ENCODE measurements at places on chromosomes 2 and 18. TPM values are rescaled to one million over a fixed set of nuclear protein-coding genes. Genes with fewer than 3 reads are reported as not detected.

DNA sequence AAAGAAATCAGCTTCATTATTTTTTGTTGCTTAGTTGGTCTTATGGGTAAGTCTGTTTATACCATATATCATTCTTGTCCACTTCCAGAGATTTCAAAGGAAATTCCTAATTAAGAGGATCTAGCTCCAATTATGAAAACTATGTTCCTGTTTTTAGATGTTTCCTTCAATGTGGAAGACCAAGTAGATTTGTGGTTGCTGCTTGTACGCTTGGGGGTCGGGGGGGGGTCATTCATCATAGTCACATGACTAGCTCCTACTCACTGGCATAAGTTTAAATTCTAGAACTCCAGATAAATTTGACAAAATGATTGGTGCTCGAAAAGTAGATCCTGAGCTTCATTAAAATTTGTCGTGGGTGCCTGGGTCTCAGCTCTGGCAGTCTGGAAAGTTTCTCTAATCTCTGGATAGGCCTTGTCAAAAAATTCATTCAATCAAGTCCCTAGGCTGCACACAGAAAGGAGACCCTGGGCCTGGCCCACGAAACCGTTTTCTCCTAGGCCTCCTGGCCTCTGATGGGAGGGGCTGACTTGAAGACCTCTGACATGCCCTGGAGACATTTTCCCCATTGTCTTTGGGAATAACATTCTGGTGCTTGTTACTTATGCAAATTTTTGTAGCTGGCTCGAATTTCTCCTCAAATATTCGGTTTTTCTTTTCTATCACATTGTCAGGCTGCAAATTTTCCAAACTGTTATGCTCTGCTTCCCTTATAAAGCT is 62.5 kb downstream of the MEP1B start:
- H3K27me3 ChIP-seq: no peaks in the 10 kb centered on the region
- H3K27ac ChIP-seq: no peak overlapping the region
- no peak overlapping the region for H3K4me3 ChIP-seq
- DNase-seq: no peak

GRCh38 chr2:237625777-237626176 is 1.6 kb upstream of the LRRFIP1 start:
- no peak for DNase-seq
- H3K27me3 ChIP-seq: no peaks in the 10 kb centered on the region
- H3K36me3 ChIP-seq: peaks cover 4% of the 10 kb centered on the region

DNA sequence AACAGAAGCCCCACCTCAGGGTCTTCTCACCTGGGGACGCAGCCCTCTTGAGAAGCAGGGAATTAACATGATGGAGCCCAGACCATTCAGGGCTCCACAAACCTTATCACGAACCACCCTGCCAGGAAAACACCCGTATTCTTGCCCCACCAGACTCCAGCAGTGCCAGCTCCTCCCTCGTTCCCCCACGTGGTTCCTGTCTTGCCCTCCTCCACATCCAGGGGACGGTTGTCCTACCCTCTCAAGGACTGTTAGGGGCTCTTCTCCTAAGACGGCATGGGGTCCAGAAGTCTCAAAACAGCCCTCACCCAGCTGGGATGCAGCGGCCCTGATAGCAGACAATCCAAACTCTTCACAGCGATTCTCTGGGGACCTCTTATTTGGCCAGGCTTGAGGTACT is 372.2 kb upstream of the HS6ST1 start:
- no peaks in the 10 kb centered on the region for H3K27me3 ChIP-seq
- no peak overlapping the region for H3K27ac ChIP-seq
- DNase-seq: no peak

Gene TNFRSF11A
- 0.42 TPM for polyA plus RNA-seq

Gene AQP12A
- not detected for polyA plus RNA-seq

Gene PJVK
- 1.1 TPM for polyA plus RNA-seq
